Inflammatory macrophage treated with lipopolysaccharide for 4 hours (primary cell): ENCODE measurements at places on chromosomes 16 and 17.
A peak's percentile ranks its signal among the peaks of the same experiment; 100 is the strongest.

DNA sequence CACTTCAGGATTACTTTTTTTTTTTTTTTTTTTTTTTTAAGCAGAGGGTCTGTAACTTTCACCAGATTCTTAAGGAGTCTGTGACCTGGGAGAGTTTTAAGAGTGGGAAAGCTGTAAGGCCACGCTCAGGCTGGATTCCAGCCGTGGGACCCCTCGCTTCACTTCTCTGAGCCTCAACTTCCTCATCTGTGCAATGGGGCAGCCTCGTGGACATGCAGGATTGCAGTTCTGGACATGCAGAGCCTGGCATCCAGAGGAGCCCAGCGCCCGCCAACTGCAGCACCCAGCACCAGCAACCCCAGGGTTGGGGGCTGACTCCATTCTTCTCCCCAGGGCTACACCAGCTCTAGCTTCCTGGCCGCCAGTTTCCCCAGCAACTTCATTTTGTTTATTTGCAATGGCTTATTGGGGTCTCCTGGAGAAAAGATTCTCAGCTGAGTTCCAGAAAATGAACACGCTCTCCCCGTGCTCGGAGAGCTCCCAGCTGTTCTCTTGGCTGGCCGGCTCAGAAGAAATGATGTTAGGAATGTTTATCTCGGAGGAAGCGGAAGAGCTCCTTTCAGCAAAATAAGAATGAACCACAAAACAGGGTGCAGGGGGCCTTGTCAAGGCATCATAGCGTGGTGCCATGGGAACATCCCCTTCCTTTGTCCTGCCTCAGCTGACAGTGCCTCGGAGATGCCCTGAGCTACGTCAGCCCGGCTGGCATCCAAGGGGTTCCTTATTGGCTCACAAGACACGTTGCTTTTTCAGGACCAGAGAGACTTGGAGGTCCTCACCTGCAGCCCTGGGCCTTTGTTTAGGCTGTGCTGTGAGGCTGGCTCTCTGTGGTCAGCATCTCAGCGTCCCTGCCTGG, 22.9 kb upstream of the ZCCHC14 start:
- DNase-seq, result no peak

GRCh38 chr17:38844261-38844757, 9.2 kb downstream of the RPL23 start:
- no peak for DNase-seq

GRCh38 chr16:23410176-23410575, 42.8 kb downstream of the COG7 start:
- no peak for DNase-seq

- DNase-seq, result peak; percentile 24
These were observed 68.6 kb downstream of the HAPSTR1 start for GRCh38 chr16:9159839-9160550.

GRCh38 chr17:60145006-60145935, 4.5 kb upstream of the CA4 start:
- DNase-seq, result no peak

GRCh38 chr17:14784997-14785696, 480.0 kb downstream of the PMP22 start:
- no peak for DNase-seq

DNA sequence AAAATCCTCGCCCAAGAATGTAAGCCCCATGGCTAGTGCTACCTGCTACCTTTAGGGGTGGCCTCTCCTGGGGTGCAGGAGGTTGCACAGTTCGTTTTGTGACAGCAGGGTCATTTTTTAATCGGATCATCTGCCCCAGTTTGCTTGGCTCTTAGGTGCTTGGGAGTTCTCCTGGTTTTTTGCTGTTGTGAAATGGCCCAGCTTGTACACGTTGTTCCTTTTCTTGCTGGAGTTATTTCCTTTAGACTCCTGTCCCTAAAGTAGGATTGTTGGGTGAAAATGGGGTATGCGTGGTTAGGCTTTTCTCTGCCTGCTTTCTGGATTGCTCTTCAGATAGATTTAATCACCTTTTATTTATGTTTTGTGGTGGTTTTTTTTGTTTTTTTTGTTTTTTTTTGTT, 25.8 kb downstream of the ABCC1 start:
- DNase-seq, result no peak

DNA sequence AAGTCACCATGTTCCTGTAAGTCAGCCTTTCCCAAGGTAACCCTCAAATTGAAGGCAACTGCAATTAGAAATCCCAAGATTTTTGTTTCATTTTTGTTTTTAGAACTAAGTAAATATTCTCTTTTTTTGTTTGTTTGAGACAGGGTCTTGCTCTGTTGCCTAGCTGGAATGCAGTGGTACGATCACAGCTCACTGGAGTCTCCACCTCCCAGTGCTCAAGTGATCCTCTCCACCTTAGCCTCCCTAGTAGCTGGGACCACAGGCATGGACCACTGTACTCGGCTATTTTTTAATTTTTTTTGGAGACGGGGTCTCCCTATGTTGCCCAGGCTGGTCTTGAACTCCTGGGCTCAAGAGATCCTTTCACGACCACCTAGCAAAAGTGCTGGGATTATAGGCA, 10.6 kb upstream of the LRRC59 start:
- DNase-seq, result no peak

- DNase-seq, result no peak
These were observed 27.8 kb upstream of the TAC4 start for GRCh38 chr17:49875685-49876084.

- DNase-seq, result no peak
These were observed 47.9 kb downstream of the RABEP1 start for GRCh38 chr17:5329784-5330557.
